ENCODE measurements at places on chromosomes 5 and 9.

DNA sequence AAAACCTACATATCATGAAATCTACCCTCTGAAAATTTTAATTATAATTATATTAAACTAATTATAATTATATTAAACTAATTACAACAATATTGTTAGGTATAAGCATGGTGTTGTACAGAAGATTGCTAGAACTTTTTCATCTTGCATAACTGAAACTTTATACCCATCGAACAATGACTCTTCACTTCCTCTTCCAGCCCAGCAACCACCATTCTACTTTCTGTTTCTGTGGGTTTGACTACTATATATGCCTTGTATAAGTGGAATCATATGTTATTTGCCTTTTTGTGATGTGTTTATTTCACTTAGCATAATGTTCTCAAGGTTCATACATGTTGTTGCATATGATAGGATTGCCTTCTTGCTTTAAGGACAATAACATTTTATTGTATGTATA, 274.2 kb upstream of the CCNH start:
- H3K36me3 ChIP-seq = no peaks in the 10 kb centered on the region
- H3K27me3 ChIP-seq = no peaks in the 10 kb centered on the region
- no peak for DNase-seq
- no peaks in the 10 kb centered on the region for H3K4me1 ChIP-seq

DNA sequence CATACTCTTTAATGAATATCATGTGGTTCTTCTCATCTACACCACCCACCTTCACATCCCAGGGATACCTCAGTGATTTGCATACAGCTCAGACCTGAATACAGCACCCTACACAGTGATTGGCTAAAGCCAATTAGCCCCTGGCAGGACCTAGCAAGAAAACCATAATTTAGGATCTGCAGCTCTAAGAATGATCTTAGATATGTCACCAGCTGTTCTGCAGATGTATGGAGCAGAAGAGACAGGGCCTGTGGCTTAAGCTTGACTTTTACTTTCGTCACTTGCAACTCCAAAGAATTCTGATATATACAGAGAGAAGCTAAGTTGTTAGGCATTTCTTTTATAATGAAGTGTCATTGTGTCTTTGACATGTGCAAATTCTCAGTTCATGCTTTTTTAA, 483.2 kb upstream of the C9orf72 start:
- DNase-seq = no peak
- no peaks in the 10 kb centered on the region for H3K36me3 ChIP-seq
- H3K27me3 ChIP-seq = no peaks in the 10 kb centered on the region

- DNase-seq = peak; percentile 37
- no peak overlapping the region for H3K4me3 ChIP-seq
- H3K27me3 ChIP-seq = no peaks in the 10 kb centered on the region
- peaks cover 11% of the 10 kb centered on the region for H3K36me3 ChIP-seq
Observed at GRCh38 chr9:131174681-131175239, 49.4 kb downstream of the NUP214 start.

- peaks cover 75% of the 10 kb centered on the region for H3K27me3 ChIP-seq
- H3K36me3 ChIP-seq = no peaks in the 10 kb centered on the region
- H3K4me3 ChIP-seq = no peak overlapping the region
- peak; percentile 47 for DNase-seq
- peaks cover 23% of the 10 kb centered on the region for H3K4me1 ChIP-seq
- H3K27ac ChIP-seq = no peak overlapping the region
Observed at GRCh38 chr9:126615245-126615790, 1.6 kb downstream of the LMX1B start.
